NCI-H187 treated with DMSO at 0.1 percent for 48 hours (cell line): ENCODE measurements at places on chromosomes 5 and 9.

DNA sequence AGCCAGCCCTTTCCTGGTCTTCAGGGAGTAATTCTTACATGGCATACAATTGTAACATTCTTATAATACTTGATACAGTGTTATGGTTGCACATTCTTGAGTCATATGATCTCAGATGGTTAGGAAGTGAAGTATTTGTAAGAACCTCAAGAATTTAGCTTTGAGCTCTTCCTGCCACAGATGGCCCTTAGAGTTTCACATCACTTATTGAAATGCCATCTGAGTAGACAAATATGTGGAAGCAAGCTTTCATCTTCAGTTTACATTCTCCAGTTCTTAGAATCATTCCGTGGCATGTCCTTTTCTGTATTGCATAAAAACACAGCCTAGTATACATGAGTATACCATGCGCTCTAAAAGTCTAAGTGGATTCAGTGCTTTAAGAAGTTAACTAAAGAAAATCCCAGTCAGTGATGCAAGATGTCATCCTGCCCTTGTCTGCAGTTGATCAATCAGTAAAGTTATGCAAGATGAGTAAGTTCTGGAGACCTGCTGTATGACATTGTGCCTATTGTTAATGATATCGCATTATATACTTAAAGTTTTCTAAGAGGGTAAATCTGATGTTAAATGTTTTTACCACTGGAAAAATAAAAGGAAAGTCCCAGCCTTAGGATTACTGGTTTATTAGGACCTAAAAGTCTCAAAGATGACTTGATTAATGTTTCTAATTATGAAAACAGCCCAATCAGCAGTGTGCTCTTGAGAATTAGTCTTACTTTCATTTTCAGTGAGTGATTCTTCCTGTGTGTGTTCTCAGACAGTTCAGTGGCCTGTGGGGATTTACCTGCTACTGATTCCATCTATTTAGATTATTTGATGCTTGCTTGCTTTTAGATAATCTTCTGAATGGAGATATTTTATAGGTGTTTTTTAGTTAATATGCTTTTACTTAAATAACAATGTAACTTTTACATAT is 29.4 kb downstream of the RHOBTB3 start:
- DNase-seq: no peak

- DNase-seq: peak; percentile 91
These were observed at the start of gene JAKMIP2 for GRCh38 chr5:147782110-147783028. Gene JAKMIP2 (minus strand): TSS chr5:147782728. CDS start chr5:147671806, 110,922 bp downstream.

- DNase-seq: no peak
These were observed 3.6 kb upstream of the SPATA31D1 start for GRCh38 chr9:81984928-81985327.

GRCh38 chr9:17322882-17323864 is 188.3 kb downstream of the CNTLN start:
- DNase-seq: no peak

DNA sequence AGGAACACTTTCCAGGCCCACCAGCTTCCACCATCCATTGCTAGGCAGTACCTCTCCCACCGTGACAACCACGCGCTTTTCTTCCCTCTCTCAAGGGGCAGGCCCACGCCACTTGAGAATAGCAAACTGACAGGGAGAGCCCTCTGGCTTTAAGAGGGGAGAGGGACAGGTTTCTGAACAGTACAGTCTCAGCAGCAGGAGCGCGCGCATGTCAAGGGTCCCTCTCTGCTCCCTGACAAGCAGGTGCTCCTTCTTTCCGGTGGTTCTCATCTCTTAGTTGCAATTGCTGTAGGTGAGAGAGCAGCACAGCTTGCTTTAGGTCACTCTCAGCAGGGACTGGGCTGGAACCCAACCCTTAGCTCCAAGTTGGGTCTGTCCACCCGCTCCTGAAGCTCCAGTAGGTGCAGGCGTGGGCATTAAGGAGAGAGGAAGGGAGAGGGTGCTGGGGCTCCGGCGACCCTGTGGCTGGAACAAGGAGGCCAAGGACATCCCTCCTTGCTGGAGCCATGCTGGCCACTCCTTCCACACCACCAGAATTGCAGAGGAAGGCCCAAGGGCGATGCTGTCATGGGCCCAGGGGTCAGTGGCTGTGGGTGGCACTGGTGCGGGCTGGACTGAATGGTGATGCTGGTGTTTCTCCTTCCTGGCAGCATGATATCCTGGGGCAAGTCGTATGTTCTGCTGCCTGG is 9.0 kb upstream of the PHF2 start:
- no peak for DNase-seq

GRCh38 chr9:112747094-112747493 is 3.5 kb upstream of the SNX30 start:
- DNase-seq: no peak

DNA sequence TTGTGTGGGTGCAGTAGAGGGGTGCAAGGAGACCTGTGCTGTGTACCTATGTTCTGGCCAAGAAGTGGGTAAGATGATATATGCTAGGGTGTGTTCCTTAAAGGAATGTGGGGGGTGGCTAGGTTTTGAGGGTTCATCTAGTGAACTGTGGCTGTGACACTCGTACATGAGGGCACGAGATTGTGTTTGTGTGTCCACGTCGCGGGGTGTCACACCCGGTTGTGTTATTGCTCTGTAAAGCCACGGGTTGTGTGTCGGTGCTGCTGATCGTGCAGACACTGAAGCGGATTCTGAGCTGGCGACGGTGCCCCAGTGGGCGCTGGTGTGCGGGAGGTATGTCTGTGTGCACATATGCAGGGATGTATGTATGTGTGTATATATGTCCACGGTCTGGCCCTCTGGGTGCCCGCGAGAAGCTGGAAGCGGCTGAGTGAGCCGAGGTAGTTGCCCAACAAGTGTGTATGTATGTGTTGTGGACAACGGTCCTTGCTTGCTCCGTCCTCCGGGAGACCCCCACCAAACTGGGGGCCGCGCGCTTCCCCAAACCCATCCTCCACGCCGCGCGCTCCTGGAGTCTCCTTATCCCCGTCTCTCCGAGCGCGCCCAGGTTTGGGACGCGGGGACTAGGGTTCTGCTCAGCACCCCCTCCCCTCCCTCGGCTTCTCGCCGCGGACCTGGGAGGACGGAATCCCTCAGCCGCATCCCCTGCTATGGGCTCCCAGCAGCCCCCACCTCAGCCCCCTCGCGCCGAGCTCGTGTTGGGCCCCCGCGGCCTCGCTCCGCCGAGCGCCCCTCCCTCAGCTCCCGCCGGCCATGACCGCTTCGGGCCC is 639 bp downstream of the PCDH1 start:
- DNase-seq: no peak

DNA sequence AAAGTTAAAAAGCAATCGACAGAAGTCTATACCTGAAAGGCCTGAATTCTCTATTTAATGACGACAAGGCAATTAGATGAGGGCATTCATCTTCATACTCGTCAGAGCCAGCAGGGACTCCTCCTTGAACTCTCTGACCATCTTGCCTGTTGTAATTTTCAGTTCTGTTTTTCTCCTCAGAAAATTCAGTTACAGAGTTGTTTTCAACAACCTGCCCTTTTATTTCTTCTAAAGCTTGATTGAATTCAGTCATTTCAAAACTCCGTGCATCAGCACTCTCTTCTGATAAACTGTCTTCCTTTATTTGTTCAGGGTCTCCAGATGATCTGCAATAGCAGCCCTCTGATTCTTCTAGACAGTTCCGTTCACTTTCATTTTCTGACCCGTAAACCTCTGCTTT is 15.6 kb downstream of the RIOK2 start:
- no peak for DNase-seq

- no peak for DNase-seq
These were observed 227.1 kb upstream of the NREP start for GRCh38 chr5:111984044-111984443.
